ENCODE measurements at places on chromosomes 3 and 15. TPM values are rescaled to one million over a fixed set of nuclear protein-coding genes. Genes with fewer than 3 reads are reported as not detected.

DNA sequence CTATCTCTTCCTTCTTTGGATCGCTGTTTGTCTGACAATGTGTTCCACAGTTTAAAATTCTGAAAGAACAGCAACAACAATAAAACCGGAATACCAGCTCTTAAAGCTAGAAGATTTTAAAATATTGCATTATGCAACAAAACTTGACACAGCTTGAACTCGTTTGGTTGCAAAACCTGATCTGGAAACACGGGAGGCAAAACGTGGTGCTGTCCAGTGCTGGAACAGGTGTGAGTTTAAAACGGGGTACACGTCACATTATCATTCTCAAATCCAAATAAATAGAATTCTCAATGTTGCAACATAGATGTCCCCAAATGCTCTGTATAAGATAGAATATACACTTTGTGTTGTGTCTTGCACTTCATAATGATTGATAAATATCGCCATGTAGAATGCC lies 110.9 kb upstream of the LYSMD4 start:
- DNase-seq = no peak

DNA sequence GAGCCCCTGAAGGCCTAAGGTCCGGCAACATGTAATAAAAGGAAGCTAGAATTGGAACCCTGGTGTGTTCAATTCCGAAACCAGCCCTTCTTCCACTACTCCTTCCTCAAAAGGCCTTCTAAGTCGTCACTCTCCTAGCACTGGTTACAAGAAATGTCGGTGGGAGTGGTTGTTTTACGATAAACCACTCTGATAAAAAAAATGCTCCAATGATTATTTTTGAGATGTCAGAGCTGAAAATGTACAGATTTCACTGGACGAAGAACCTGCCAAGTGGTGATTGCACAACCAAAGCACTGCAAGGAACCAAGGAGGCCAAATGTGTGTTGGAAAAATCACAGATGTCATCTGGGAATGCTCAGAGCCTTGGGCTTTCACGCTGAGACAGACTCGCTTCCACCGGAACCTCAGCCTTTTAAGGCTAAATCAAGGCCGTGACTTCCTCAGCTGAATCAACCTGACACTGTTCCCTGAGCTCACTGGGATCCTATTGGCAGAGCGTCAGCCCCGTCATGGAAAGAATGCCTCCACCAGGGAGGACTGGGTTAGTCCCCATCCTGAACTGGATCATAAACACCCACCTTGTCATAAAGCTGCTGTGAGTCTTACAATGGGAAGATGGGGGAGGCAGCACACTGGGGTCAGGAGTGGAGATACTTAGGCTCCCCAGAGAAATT lies 108.1 kb upstream of the THBS1 start:
- no peak for DNase-seq

DNA sequence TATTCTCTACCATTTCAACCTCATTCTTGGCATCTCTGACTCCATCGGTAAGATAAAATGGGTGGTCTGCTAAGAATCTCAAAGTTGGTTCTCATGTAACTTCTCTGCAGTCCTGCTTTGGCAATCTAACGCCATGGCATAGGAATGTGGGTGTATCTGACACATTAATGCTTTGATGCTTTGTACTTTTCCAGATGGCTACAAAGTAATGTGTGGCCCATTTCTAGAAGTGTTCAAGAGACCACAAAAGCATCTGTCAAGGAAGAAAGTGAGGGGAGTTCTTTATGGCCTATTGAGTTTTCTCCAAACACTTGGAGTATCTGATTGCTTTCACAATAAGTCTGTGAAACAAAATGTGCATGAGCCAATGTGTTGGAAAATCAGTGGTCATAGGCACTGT lies 339.9 kb upstream of the TGFBR2 start:
- no peak for DNase-seq

- DNase-seq = no peak
Measured at GRCh38 chr3:33039628-33040027, 57.3 kb downstream of the GLB1 start.

DNA sequence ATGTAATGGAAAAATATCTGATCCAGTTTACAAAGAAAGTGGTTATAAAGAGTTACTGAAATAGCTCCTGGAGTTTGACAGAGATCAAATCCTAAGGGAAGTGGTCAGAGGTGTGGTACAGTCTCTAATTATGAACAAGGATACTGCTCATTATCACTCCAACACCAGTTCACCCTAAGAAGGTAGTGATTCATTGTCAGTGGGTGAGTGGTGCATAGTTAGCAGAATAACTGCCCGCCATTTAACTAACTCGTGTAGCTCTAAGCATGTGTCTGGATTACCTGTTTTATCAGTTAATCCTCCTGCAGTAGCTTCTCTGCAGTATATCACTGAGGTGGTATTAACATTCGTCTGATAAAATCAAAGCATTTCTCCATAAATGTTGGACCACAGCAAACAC lies 700.1 kb downstream of the NLGN1 start:
- no peak for DNase-seq

DNA sequence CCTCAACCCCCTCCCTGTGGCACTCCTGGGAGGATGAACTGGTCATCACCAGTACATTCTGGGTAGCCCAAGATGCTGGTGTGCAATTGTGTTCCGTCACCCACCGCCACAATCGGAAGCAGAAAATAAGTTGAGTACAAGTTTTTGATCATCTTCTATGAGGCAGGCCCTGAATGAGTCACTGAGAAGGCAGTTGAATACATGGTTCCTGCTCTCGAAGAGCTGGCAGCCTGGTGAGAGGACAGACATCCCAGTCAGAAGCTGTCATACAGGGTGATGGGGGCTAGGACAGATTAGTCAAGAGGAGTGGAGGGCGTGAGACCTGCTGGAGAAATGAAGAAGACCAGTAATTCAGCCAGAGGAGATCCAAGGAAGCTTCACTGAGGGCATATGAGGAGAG lies 6.2 kb downstream of the CEMIP start:
- no peak for DNase-seq

GJD2 gene
- total RNA-seq = not detected

DNA sequence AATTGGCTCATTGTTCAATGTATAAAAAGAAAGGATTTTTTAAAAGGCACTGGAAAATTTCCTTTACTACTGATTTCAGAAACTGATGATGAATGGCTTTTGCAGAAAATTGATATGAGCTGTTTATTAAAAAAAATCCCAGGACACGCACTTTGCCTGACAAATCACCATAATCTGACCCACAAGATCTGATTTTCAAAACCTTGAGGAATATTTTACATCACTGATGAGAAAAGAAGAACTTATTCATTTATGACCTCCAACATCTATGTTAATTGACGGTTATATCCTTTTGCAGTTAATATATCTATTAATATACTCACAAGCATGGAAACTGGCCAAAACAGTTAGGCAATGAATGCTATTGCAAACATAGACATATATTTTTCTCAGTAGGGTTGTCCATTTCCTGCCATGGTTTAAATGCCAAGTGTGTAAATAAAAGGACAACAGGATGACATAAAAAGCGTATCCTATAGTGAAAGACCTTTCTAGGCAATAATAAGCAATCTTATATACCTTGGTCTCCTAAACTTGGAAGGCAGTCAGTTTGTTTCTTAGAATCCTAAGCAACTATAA lies 109.7 kb upstream of the SLC7A14 start:
- no peak for DNase-seq

DNA sequence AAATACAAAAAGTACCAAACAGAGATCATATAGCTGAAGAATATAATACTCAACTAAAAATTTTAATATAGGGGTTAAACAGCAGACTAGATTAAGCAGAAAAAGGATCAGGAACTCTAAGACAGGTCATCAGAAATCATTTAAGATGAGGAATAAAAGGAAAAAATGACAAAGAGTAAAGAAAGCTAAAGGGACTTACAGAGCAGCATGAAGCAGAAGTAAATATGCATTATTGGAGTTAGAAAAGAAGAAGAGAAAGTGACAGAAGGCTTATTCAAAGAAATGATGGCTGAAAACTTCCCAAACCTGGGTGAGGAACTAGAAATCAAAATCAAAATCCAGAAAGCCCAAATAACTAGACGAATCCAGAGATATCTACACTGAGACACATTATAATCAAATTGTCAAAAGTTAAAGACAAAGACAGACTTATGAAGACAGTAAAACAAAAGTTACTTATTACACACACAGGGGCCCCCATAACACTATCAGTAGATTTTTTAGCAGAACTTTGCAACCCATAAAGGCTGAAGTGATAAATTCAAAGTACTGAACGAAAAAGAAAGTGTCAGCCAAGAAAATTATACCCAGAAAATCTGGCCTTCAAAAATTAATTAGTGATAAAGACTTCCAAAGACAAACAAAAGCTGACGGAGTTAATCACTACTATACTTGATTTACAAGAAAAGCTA lies 95.6 kb downstream of the SCAPER start:
- no peak for DNase-seq

- no peak for DNase-seq
Measured at GRCh38 chr15:73258271-73259108, 110.3 kb downstream of the HCN4 start.

MNS1 gene
- total RNA-seq = 0.62 TPM

Data from activated B cell treated with CpG ODN at 0.5 μM for 24 hours (primary cell).